ENCODE measurements at places on chromosomes 7 and 10. TPM values are rescaled to one million over a fixed set of nuclear protein-coding genes. Genes with fewer than 3 reads are reported as not detected.

DNA sequence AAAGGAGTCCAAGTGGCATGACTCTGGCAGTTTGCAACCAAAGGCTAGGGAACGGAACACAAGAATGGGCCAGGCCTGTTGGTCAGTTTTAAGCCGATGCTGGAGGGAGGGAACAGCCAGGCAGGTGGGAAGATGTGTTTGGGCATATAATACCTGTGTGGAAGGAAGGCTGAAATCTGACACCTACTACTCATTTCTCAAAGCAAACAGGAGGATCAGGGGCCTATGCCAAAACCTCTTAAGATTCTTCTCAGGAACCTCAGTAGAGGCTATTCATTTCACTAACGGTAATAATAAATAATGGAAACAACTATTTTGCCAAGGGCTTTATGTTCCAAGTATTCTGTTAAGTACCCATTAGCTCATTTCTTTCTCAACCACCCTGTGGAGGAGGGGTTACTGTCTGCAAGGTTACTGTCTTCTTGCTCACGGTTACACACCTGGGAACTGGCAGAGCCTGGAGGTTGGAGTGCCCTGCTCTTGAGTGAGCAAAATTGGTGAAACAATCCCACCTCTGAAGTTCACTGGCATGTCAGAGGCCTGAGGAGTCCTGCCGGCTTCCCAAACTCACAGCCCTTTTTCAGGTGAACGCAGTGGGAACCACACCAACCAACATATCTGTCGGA, 35.5 kb downstream of the GOT1 start:
- no peak for DNase-seq

GRCh38 chr7:94274828-94275227, 119.9 kb upstream of the COL1A2 start:
- DNase-seq: no peak

DNA sequence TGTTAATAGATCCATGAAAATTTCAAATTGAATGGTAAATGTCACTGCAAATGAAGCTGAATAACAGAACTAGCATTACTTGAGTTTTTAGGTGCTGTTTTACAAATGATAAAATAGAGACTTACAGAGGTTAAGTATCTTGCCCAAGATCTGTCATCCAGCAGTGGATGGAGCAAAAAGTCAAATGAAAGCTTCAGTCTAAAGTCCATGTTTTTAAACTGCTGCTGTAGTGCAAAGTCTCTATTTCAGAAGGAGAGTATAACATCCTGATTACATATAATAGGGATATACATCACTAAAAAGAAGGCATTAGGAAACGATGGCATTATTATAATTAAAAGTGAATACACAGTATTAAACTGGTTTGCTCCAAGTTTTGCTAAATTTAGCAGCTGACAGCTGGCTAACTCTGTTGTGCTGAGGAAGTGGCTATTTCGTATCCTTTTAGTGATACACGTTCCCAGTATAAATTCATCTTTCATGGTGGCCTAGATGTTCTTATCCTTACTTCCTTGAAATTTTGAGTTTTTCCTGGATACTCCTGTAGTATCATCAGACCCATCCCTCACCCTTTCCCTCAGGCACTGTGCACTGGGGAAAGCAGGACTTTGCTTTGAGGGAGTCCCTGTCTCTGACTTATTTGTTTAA, 603.2 kb downstream of the MAGI2 start:
- no peak for DNase-seq

GRCh38 chr10:79220307-79220706, 127.0 kb upstream of the PPIF start:
- no peak for DNase-seq

- no peak for DNase-seq
Observed at GRCh38 chr7:35253460-35253709, 515 bp downstream of the TBX20 start.

DNA sequence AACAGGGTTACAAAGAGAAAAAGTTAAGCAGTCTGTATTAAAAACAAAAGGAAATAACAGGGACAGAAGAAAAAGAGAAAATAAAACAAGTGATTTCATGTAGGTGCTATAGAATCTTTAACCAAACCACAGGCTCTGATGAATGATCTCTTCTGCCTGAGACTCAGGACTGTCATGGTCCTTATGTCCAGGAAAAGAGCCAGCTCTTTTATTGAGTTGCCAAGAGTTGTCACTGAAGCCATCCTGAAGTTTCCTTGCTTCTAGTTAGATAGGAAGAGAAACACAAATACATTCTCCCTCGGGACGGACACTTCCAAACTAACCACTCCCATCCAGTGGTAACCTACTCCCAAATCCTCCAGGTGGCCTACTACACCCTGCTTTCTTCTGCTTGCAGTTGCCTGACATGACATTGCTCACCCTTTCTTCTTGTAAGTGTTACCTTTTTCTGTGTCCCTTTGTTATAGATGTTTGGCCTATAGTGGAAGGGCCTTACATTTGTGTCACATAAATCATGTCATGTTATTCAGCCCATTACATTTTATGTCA, 346.7 kb downstream of the NRG3 start:
- DNase-seq: no peak

DNA sequence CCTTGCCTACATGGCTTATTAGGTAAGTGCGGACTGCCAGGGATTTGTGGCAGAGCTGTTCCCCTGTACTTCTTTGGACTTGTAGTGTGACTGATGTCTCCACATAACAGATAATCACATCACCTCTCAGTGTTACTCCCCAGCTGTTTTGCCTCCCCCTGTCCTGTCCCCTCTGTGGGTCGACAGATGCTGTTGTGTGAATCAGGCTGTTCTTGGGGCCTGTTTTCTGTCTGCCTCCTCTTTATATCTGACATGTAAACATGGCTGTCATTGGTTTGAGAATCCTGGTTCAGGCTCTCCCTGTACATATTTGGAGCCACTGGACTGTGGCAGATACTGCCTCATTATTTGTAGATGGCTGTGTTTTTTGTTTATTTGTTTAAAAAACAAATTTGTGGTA, 22.7 kb downstream of the CCNY start:
- DNase-seq: no peak

DNA sequence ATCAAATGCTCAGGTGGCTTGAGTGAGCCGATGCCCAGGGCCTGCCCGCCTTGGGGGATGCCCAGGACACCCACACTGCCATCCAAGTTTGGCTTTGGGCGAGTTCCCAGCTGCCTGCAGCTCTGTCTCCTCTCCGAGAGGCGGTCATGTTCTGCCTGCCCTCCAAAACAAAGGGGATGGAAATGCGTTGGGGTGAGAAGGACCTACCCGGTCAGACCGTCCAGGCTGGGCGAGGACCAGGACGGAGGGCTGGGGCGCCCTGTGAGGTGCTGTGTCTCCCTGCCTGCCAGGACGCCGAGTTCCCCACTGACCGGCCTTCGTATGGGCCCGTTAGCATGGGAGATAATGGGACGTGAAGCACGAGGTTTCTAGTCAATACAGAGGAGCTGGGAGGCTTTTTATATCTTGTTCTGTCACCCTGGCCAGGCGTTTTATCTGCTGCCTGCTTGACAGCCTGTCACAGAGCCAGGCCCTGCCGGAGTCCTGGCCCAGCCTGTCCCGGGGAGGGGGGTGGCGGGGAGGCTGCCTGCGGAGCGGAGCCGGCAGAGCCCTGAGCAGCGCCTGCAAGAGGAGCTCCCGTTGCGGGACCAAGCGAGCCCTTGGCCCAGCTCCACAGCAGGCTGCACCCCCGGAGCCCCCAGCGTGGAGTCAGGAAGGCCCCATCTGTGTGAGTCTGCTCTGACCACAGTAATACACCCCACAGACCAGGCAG, 22.0 kb upstream of the ELFN1 start:
- no peak for DNase-seq

DNA sequence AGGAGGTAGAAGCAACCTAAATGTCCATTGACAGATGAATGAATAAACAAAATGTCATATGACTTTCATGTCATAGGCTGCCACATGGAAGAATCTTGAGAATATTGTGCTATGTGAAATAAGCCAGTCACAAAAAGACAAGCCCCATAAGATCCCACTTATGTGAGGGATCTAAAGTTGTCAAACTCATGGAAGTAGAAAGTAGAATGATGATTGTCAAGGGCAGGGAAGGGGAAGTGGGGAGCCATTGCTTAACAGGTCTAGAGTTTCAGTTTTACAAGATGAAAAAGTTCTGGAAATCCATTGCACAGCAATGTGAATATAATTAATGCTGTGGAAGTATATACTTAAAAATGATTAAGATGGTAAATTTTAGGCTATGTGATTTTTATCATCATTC, 229.3 kb upstream of the KMT2E start:
- no peak for DNase-seq

DNA sequence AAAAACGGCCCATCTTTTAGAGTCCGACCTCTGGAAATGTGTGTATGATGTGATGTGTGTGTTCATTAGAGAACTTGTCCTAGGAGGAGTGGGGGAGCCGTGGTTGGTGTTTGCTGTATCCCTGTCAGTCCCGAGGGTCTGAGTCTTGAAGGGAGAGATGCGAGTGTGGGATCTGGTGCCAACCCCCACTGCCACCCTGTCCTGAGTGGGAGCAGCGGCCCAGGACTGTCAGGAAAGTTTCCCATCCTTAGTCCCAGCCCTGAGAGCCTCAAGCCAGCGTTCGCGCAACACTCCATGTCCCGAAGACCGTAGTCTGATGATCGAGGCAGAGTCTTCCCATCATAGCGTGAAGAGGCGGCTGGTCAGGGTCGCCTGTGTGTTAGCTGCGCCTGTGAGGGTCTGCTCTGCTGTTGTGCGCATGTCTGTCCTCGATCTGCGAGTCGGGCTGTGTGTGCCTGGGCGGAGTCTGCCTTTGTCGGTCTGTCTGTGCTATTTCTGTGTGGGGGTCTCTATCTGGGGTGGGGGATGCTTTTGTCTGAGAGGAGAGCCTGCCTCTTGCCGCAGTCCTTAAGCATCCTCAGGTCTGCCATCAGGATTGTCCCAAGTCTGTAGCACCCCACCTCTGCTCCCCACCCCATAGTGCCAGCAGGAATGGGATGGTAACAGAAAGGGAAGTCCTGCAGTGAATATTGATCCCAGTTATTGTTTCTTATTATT, 514 bp upstream of the CHAT start:
- no peak for DNase-seq

GRCh38 chr10:103513380-103514060, 20.0 kb downstream of the NEURL1 start:
- no peak for DNase-seq

DNA sequence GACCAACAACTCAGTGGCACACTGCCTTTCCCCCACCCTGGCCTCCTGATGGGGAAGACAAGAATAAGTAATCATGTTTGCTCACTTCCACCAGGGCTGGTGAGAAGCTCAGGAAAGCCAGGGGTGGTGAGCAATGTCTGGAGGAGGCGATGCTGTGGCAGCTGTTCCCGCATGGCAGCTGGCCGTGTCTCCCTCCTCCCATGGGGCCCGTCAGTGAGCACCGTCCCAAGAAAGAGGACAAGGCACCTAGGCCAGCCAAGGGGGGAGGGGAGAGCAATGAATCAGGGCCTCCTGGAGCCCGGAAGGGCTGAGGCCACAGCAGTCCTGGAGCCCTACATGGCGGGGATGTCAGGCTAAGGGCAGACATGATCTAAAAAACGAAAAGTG, 69.2 kb upstream of the INSIG1 start:
- DNase-seq: no peak

GRCh38 chr7:64551375-64552142, 11.3 kb downstream of the ZNF680 start:
- no peak for DNase-seq

- DNase-seq: no peak
Observed at GRCh38 chr7:106120500-106120899, 8.4 kb upstream of the SYPL1 start.

GRCh38 chr7:20980668-20981264, 194.1 kb upstream of the SP8 start:
- no peak for DNase-seq

DNA sequence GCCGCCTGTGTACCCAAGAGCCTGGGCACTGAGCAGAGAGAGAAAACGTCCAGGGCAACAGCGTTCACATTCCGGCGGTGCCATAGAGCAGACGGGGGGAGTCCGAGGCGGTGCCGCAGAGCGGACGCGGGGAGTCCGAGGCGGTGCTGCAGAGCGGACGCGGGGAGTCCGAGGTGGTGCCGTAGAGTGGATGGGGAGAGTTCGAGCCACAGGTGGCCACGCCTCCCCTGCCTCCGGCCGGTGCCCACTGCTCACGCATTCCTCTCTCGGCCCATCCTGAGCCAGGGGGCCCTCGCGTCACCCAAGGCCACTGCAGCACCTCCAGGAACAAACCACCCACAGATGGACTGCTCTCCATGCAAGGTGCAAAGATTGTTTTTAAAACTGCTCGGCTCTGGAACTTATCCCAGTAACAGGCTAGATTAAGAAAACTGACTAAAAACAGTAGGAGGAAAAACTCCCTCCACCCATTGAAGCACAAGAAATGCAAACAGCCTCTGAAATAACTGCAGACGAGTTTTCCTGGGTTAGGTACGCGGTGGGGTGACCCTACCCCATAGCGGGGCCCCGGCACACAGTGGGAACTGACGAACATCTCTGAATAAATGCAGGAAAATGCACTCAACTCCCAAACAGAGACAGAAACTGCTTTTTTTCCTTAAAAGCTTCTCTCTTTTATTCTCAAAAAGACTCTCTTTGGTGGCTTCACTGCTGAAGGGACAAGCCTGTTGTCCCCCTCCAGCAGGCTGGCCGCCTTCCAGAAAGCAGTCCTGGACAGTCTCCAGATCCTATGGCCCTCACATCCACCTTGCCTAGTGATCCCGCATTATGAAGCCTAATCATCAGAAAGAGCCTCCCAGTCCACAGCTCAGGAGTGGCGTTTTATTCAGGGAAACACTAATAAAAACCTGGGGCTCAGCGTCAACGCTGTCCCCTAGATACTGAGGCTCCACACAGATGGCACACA, 55.9 kb downstream of the DIP2C start:
- no peak for DNase-seq

DNA sequence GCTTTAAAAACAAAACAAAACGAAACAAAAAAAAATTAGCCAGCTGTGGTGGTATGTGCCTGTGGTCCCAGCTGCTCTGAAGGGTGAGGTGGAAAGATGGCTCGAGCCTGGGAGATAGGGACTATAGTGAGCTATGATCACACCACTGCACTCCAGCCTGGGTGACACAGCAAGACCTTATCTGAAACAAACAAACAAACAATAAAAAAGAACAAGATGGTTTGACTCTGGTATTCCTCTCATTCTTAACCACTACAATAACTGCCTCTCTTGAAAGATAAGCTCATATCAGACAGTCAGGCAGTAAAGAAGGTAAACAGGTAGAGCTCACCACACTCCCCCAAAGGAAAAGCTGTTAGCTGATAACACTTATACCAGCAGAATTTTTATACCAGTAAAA, 14.1 kb upstream of the DUSP5 start:
- no peak for DNase-seq

The VCL gene
- 14.7 TPM for total RNA-seq

The CADPS2 gene
- total RNA-seq: 0.18 TPM

The BLNK gene
- 0.95 TPM for total RNA-seq

The PLEKHS1 gene
- total RNA-seq: not detected

The ANXA8L1 gene
- not detected for total RNA-seq

The AZGP1 gene
- 0.46 TPM for total RNA-seq

The SPDYE2 gene
- not detected for total RNA-seq

The TCAF2 gene
- 19.7 TPM for total RNA-seq

The DYNC1I1 gene
- total RNA-seq: not detected
